Activated T-cell treated with anti-CD3 and anti-CD28 coated beads for 1 hour (primary cell): ENCODE measurements at places on chromosomes 11 and 22.
A peak's percentile ranks its signal among the peaks of the same experiment; 100 is the strongest.

DNA sequence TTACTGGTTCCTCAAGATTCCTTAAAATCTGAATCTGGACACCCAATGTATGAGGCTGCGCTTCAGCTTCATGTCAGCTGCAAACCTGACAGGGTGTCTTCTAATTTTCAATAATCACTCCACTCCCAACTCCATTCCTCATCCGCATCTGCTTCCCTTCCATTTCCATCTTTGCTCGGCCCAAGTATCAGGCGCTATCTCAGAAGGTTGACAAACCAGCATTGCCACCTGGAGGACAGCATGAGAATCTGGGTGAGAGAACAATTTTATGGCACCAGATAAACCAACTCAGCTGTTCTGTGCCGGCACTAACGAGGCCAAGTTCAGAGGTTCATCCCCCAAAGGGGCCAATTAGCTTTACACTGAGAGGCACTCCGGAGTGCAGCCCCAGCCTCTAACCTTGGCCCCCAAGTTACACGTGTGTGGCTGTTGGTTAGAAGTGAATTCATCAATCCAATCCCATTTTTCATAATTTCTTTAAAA, 79.1 kb upstream of the LMO2 start:
- no peak for DNase-seq

GRCh38 chr11:44814881-44815592, 88.3 kb downstream of the TSPAN18 start:
- DNase-seq = no peak

GRCh38 chr22:38317995-38318715, 922 bp upstream of the CSNK1E start:
- DNase-seq = no peak

- DNase-seq = no peak
Measured at GRCh38 chr22:49817359-49817758, 10.3 kb downstream of the BRD1 start.

DNA sequence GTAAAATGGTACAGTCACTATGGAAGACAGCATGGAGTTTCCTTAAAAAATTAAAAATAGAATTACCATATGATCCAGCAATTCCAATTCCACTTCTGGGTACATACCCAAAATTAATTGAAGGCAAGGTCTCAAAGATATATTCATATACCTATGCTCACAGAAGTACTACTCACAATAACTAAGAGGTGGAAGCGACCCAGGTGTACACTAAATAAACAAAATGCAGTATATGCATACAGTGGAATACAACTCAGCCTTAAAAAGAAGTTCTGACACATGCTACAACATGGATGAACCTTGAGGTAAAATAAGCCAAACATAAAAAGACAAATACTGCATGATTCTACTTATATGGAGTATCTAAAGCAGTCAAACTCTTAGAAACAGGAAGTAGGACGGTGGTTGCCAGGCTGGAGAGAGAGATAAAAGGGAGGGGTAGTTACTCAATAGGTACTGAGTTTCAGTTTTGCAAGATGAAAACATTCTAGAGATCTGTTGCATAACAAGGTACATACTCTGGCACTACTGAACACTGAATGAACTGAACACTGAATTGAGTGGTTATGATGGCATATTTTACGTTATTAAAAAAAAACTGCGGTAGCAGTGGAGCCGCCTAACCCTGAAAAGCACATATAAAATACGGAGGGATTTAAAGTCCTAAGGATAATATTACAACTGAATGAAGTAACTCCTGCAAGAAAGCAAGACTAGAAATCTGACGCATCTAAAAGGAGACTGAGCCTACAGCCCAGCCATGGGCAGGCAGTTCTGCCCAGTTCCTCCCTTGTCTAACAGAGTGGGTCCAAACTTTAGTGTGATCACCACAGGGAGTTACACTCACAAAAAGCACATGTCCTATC, 12.8 kb downstream of the DGCR2 start:
- no peak for DNase-seq

GRCh38 chr22:40499209-40499623, 128.8 kb downstream of the SGSM3 start:
- no peak for DNase-seq

GRCh38 chr22:20216863-20217499, 51.1 kb downstream of the RTN4R start:
- no peak for DNase-seq

DNA sequence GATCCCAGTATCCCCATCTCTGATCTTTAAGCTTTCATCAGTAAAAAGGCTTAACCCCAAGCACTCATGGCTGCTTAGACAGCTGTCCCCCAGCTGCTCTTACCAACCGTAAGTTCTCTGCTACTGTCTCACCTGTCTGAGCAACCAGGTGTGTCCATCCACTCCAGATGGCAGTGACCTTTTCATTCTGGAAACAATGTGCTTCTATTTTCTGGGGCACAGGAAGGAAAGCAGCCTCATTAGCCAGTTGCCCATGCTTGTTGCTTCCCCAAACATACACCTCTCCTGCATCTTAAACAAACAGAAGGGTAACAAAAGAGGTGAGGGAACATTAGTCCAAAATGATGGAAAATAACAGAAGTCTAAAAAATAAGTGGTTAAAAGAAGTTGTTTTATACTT, 24.4 kb downstream of the SERGEF start:
- DNase-seq = no peak

DNA sequence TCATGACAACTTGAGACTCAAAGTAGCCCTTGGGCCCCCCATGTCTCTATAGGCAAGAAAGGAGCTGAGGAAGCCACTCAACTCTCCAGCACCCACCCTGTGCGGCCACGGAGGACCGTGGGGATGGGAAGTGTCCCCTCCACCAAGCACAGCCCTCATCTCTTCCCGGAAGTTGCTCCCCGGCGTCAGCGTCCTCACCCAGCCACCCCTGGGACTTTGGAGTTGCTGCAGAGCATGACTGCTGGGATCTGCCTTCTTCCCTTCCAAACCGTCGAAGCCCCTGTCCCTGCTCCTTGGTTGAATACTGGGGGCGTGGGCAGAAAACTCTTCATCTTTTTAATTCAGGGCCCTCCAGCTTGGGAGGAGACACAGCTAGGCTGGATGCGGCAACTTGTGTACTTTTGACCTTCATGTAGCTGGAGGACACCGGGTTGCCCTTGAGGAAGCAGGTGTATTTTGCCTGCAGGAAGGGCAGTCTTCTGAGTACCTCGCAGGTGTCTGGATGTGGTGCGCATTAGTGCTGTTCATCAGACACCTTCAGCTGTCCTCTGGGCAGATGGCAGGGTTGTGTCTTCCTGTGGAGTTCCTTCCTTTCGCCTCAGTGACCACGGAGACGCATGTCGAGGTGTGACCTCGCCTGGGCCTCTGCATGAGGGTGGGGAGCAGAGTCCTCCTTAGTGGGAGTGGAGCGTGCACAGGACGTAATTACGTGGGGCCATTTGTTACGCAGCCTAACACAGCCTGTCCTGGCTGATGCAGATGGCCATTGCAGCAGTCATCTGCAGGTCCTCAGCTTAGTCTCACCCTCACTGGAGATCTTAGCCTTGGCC, 12.2 kb upstream of the IFITM3 start:
- DNase-seq = no peak

- DNase-seq = peak; percentile 40
Measured at GRCh38 chr22:43993072-43993760, 30.9 kb upstream of the PARVB start.

GRCh38 chr11:131944736-131945135, 574.3 kb downstream of the NTM start:
- DNase-seq = no peak

DNA sequence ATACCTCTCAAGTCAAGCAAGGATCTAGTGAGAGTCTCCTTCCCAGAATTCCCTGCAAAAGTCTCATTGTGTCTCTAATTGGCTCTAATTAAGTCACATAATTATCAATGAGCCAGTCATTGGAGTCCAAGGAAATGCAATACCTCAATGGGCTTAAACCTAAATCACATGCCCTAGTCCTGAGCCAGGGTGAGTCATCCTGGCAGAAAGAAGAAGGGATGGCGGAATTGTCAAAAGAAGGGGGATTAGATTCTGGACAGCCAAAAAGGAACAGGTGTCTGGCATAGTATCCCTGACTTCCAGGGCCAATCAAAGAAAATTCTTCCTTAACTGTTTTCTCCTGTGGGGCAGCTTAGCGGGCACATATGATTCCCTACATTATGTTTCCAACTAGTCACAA, 25.1 kb upstream of the LDLRAD3 start:
- DNase-seq = no peak

GRCh38 chr11:44248109-44248508, 61.8 kb downstream of the ALX4 start:
- no peak for DNase-seq

- DNase-seq = no peak
Measured at GRCh38 chr22:32650553-32651345, 150.8 kb upstream of the TIMP3 start.

- DNase-seq = no peak
Measured at GRCh38 chr11:60265373-60266214, 14.9 kb upstream of the MS4A4A start.

DNA sequence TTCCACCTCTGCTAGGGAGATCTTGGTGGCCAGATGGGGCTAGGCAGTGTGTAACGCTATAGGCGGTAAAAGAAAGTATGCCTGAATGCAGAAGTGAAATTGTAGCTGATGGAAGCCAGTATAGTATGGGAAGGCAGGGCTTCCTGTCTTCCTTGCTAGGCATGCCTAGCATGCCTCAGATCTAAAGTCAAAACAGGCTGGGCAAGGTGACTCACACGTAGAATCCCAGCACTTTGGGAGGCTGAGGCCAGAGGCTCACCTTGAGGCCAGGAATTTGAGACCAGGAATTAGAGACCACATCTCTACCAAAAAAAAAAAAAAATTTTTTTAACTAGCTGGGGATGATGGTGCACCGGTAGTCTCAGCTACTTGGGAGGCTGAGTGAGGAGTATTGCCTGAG, 281.7 kb upstream of the MTNR1B start:
- no peak for DNase-seq

DNA sequence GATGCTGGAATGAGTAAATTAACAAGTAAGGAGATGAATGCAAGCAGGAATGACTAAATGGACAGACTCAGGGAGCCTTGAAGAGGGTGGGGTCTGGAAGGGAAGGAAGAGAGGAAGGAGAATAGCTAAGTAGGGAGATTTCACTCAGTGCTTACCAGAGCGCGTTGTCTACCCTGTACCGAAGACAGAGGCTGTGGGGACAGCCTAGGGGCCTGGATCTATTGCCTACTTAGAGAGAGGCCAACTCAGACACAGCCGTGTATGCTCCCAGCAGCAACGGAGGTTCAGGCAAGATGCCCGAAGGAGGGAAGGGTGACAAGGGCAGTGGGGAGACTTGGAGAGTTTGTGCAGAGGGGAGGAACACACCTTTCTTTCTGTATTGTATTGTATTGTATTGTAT, at the start of gene FOLR2:
Gene FOLR2, plus strand, starts transcription at position 157 of the 400 bp plus-strand sequence. CDS start 1,791 bp downstream, outside the sequence.
- no peak for DNase-seq

GRCh38 chr22:26890870-26891269, 233.5 kb downstream of the MIAT start:
- no peak for DNase-seq

DNA sequence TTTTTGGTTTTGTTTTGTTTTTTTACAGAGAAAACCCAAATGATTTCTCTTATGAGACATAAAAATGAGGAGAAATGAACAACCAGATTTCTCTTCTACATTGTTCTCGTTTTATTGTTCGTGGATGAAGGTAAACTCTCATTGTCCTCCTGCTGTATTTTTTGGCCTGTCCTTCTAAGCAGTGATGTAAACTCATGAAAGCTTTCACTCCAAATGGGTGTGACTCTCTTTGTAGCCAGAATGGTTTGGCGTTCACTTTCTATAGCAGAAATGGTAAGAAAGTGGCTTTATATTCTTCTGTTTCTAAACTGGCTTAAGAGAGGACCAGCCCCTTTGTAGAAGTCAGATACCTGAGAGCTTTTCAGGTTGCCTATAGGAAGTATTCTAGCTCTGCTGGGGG, 15.5 kb upstream of the BMAL1 start:
- no peak for DNase-seq

DNA sequence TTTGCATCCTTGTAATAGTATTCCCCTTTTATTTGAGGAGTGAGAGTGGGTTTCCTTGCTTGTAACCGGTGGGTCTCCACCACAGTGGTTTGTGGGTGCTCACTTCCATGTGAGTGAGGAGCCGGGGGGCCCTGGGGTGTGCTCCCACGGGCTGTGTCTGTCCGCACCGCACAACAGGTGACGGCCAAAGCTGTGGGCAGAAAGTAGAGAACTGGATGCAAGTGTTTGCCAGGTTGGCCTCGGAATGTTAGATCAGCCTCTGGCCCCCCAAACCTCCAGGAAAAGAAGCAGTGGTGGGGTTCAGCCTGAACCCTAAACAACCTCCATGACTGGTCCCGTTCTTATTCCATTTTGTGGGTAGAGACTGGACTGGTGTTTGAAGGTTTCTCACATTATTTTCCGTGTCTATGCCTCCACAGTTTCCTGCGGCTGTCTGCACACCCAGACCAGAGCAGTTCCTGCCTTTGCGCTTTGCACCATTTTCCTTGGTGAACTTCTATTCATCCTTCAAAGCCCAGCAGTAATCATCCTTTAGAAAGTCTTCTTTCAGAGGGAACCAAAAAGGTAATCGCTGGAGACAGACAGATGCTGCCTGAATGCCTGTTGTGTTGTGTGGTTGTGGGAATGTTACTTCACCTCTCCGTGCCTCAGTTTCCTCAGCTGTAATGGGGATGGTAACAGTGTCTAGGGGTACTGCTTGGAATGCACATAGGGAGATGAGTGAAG, 77.2 kb downstream of the MYEOV start:
- no peak for DNase-seq
